ENCODE measurements at places on chromosomes 3 and 15. TPM values are rescaled to one million over a fixed set of nuclear protein-coding genes. Genes with fewer than 3 reads are reported as not detected.

GRCh38 chr3:136300444-136300843 lies 50.3 kb downstream of the PCCB start:
- no peak for DNase-seq
- no peaks in the 10 kb centered on the region for H3K36me3 ChIP-seq
- H3K4me1 ChIP-seq: no peaks in the 10 kb centered on the region
- no peak overlapping the region for H3K27ac ChIP-seq

DNA sequence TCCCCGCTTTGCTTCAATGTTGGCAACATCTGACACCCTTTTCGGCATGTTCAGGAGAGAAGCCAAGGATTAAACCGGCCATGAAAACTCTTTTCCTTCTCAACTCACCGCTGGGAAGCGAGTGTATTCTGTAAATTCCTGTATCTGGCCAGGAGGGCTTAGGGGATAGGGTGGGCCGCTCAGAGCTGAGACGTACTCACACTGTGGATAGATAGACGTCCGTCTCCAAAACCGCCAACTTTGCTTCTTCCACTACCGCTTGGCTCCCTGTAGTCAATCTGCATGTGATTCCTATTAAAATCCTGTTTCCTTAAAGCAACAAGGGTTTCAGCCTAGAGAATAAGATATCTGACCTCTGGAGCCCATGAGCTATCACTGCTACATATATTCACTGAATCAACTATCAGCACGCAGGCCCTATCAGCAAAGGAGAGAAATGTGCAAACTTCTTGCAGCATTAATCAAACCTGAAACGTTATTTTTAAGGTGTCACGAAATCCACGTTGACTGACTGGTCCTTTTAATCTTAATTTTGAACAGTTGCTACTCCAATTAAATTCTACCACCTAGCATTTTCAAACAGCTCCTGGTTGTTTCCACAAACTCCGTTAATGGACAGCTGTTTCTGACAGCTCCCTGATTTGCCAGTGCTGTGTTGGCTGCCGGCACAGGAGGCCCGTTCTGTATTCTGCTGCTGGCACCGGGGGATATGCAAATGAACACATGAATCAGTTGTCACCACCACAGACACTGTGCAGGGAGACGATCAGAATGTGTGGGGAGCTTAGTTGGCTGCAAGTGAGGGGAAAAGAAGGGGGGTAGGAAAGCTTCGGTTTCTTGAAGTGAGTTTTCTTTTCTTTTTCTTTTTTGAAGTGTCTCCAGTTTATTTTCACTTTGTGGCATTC lies 438.9 kb upstream of the ARRDC4 start:
- no peaks in the 10 kb centered on the region for H3K4me1 ChIP-seq
- no peak overlapping the region for H3K27ac ChIP-seq
- DNase-seq: no peak
- H3K36me3 ChIP-seq: no peaks in the 10 kb centered on the region
- no peak overlapping the region for H3K4me3 ChIP-seq
- H3K27me3 ChIP-seq: no peaks in the 10 kb centered on the region

DNA sequence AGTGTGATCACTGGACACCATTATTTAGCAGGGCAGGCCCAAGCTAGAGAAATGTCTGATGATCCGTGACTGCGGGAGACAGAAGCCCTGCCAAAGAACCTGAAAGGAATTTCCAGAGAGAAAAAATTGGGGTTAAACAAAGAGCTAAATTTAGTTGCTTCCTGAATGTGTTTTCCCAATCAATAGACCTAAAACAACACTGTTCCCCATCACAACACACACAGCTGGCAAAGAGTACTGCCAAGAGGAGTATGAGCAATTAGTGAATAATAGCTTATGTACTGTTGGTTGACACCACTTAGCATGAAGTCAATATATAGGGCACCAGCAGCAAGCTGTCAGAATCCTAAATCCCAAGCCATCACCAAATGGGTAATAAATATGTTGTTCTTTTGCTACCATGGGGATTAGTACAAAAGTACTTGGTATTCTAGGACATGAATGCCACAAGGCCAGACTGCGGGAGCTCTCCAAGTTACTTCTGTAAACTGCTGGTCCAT lies 35.7 kb downstream of the CLK3 start:
- H3K4me3 ChIP-seq: no peak overlapping the region
- H3K4me1 ChIP-seq: peaks cover 16% of the 10 kb centered on the region
- H3K36me3 ChIP-seq: no peaks in the 10 kb centered on the region
- no peaks in the 10 kb centered on the region for H3K27me3 ChIP-seq
- peak; percentile 37 for DNase-seq
- H3K27ac ChIP-seq: no peak overlapping the region

DNA sequence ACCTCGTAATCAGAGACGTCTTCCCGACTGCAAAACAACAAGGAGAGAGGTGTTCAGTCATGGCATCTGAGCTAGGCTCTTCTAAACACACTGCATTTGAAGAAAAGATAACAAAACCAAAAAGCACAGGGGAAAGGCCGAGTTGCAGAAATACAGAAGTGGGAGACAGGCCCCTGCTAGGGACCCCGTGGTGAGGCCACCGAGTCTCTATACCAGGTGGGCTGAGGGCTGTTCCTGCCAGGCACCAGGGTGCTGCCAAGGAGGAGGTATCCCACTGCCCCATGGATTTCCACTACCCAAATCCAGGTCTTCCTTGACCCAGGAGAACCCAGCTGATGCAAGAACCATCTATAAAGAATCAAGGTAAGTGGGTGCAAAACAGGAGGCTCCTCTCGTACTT lies 31.1 kb downstream of the RAB6B start:
- H3K27ac ChIP-seq: no peak overlapping the region
- H3K36me3 ChIP-seq: no peaks in the 10 kb centered on the region
- H3K27me3 ChIP-seq: no peaks in the 10 kb centered on the region
- H3K4me1 ChIP-seq: no peaks in the 10 kb centered on the region
- no peak overlapping the region for H3K4me3 ChIP-seq
- DNase-seq: no peak

GRCh38 chr3:6287088-6287875 lies 573.6 kb upstream of the GRM7 start:
- no peak overlapping the region for H3K27ac ChIP-seq
- no peak for DNase-seq
- H3K36me3 ChIP-seq: no peaks in the 10 kb centered on the region
- no peaks in the 10 kb centered on the region for H3K27me3 ChIP-seq

- DNase-seq: peak; percentile 98
- H3K36me3 ChIP-seq: no peaks in the 10 kb centered on the region
- H3K27ac ChIP-seq: no peak overlapping the region
- H3K4me3 ChIP-seq: no peak overlapping the region
Observed at GRCh38 chr3:112097378-112097777, 11.2 kb downstream of the C3orf52 start.

GRCh38 chr3:105328338-105328730 lies 38.4 kb upstream of the ALCAM start:
- DNase-seq: no peak
- no peaks in the 10 kb centered on the region for H3K27me3 ChIP-seq
- no peaks in the 10 kb centered on the region for H3K4me1 ChIP-seq
- H3K27ac ChIP-seq: no peak overlapping the region
- no peaks in the 10 kb centered on the region for H3K36me3 ChIP-seq

GRCh38 chr3:38210141-38210757 lies 44.9 kb downstream of the OXSR1 start:
- H3K27me3 ChIP-seq: no peaks in the 10 kb centered on the region
- H3K27ac ChIP-seq: no peak overlapping the region
- peaks cover 18% of the 10 kb centered on the region for H3K4me1 ChIP-seq
- DNase-seq: no peak

GRCh38 chr3:124364317-124365020 lies 365.8 kb upstream of the UMPS start:
- peaks cover 4% of the 10 kb centered on the region for H3K4me1 ChIP-seq
- no peaks in the 10 kb centered on the region for H3K27me3 ChIP-seq
- no peak for DNase-seq

The IGSF11 gene
- not detected for total RNA-seq

The DUOXA1 gene
- total RNA-seq: not detected

Data from GM23248 (cell line).